Activated CD8-positive, alpha-beta memory T cell treated with anti-CD3 and anti-CD28 coated beads, Interleukin-2, amount 50 U/mL, for 48 hours (primary cell): ENCODE measurements at places on chromosomes 4 and X.

- no peak for DNase-seq
Observed at GRCh38 chr4:12689457-12689856, 794.7 kb downstream of the RAB28 start.

DNA sequence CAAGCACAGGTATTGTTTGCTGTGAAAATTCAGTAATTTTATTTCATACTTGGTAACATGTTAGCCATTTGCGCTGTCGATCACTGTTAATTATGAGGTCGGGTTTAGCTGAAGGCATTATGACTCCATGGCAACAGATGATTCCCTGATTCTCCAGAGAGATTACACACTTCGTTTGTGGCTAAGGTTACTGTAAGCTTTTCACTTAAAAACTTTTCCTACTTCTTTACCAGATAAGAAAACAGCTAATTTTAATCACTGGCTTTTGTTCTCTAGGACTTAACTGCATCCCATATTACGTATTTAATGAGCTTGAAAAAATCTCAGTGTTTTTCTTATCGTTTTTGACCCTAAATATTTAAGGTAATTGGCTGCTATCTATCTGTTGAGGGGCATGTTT is 2.1 kb downstream of the GSTCD start:
- no peak for DNase-seq

GRCh38 chr4:113919611-113920010 is 59.8 kb downstream of the ARSJ start:
- DNase-seq: no peak

DNA sequence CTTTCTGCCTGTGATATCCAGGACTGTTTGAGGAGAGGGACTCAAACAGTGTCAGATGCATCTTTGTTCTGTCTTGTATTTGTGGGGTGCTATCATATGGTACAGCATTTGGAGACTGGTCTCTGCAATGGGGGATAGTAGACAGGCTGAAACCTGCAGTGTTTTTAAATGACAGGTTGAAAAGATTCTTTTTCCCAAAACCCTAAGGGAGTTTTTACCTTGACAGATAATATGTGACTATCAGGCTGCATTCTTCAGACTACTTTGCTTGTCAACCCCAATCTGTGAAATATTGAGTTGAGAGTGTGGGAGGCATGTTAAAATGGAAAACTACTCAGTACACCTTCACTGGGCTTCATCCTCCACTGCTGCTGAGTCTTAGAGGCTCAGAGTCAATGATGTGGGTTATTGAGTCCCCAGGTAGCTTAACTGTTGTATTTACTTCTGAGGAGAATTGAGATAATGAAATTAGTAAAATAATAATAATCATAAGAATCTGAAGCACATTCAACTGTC is 274.9 kb downstream of the GASK1B start:
- DNase-seq: no peak

DNA sequence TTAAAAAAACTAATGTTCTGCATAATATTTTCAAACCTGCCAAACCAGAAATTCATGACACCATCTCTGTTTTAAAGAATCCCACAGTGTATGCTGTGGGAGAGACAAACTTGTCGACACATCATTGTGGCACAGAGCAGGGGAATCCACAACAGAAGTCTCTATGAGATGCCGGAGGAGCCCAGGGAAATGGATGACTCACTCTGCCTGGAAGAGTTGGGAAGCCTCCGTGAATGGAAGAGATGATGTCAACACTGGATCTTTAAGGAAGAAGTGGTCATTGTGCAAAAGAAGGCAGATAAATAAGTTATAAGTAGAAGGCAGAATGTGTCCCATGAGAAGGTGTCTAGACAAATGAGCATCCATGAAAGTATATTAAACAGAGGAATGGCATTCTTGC is 595.1 kb downstream of the RAB28 start:
- no peak for DNase-seq

- no peak for DNase-seq
Observed at GRCh38 chrX:109533631-109534030, 3.0 kb upstream of the NXT2 start.

DNA sequence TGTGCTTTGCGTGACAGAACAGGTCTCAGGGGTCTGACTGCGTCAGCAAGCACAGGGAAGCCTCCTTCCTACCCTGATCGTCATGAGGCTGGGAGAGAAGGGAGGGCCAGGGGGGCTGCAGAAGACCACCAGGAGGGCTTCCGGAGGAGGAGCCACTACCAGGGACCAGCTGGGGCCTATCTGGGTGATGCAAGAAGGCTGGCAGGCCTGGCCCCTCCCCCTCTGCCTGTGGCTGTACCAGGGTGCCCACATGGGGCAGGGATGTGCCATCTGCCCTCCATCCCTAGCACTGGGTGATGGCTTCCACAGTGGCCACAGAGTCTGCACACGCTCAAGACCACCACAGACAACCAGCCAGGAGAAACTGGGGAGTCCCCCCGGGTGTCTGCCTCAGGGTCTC is 116.4 kb upstream of the NKX1-1 start:
- no peak for DNase-seq
